ENCODE measurements at places on chromosomes 4 and X.

DNA sequence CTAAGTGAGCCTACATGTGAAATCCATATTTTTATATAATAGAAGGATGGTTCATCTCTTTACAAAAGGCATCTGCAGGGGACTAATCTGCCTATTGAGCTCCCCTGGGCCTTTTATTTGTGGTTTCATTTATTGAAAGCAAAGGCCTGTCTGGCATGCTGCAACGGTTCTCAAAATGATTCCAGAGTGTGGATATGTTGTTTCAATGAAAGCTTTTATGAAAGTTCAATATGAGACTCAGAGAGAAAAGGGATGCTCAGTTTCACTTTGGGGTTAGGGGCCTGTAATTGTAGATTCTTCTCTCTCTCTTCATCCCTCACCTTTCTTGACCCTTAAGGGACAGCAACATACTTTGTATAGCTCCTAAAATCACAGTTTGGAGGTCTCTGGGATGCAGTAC is 204.2 kb upstream of the CASK start:
- DNase-seq = no peak

GRCh38 chrX:2495595-2495994 is 5.2 kb downstream of the DHRSX start:
- no peak for DNase-seq

GRCh38 chr4:8071766-8072165 is 86.8 kb downstream of the ABLIM2 start:
- DNase-seq = no peak

GRCh38 chrX:43140582-43140981 is 362.6 kb upstream of the PPP1R2C start:
- DNase-seq = no peak

GRCh38 chr4:66885501-66886165 is 659.7 kb downstream of the CENPC start:
- no peak for DNase-seq

DNA sequence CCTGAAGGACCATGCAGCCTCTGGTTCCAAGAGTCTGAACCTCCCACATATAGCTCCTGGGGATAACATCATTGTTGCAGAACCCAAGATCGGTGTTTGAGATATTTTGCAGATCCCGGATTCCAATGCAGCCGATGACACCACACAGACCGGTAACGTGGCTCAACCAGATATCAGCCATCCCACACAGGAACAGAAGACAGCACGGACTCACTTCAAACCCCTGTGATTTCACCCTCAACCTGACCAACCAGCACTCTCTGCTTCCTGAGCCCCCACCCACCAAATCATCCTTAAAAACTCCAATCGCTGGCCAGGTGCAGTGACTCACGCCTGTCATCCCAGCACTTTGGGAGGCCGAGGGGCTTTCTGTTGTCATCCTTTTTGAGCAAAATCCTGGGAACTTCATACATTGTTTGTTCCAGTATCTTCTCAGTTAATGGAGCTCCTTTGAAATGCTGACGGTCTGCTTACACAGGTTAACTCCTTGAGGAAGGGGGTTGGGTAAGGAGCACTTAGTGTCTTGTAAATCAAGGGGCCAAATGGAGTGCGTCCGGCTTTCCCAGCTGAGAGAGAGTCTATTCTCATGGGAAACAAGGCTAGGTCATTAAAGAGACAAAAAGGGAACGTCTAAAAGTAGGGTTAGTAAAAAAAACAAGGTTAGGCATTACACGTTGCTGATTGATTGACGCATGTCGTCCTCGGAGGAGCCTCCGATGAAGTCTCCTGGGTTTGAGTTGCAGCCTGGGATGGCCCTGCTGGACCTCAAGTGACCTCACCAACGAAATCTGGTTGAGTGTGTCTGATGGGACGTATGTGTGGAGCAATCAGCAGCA is 230.4 kb downstream of the CRLF2 start:
- DNase-seq = no peak

DNA sequence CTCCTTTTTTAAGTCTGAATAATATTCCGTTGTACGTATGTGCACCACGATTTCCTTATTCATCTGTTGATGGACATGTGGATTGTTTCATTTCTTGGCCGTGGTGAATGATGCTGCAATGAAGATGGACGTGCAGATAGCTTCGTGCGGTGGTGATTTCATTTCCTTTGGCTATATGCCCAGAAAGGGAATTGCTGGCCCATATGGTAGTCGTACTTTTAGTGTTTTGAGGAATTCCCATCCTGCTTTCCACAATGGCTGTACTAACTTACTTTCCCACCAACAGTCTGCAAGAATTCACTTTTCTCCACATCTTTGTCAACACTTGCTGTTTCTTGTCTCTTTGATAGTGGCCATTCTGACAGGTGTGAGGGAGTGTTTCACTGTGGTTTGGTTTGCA is 12.8 kb downstream of the ZFP42 start:
- no peak for DNase-seq
